Stimulated activated CD4-positive, alpha-beta T cell treated with anti-CD3 and anti-CD28 coated beads, Interleukin-4, amount 100 ng/mL, for 48 hours (primary cell): ENCODE measurements at places on chromosomes 4 and X.
A peak's percentile ranks its signal among the peaks of the same experiment; 100 is the strongest.

- DNase-seq, result no peak
Observed at GRCh38 chrX:129959493-129959832, 23.0 kb upstream of the BCORL1 start.

GRCh38 chrX:23954396-23954795, 46.6 kb downstream of the CXorf58 start:
- DNase-seq, result no peak

GRCh38 chr4:139819082-139819481, 153.5 kb downstream of the MGST2 start:
- no peak for DNase-seq

GRCh38 chrX:118974908-118975671, 672 bp downstream of the LONRF3 start:
- peak; percentile 11 for DNase-seq

GRCh38 chr4:115233600-115233999, 120.2 kb upstream of the NDST4 start:
- DNase-seq, result no peak

DNA sequence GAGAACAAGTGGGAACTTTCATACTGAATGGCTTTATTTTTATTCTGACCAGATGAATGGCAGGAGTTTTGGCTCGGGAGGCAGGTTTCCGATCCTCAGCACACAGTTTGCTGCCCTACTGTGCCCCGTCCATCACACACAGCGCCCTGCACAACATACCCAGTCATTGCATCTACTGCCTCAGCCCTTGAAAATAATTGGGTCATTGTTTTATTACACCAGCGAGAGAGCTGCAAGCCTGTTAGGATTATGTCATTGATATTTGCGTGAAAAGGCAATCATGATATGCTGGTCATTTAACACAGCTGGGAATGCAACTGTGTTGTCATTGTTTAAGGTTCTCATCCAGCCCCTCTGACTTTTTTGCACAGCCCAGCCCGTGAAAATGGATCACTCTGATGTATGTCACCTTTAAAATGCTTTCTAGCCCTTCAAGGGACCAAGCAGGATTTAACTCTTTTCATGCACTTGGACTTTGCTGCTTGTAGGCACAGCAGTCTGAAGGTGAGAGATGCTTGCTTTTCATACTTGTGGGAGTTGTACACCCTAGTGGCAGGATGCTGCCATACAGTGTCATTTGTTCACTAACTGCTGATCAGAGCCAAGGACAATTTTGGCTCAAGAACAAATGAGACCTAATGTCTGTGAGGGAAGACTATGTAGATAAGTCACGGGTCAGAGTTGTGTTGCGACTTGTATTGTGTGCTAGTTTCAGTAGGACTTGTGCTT, 62.3 kb downstream of the RTL9 start:
- no peak for DNase-seq

DNA sequence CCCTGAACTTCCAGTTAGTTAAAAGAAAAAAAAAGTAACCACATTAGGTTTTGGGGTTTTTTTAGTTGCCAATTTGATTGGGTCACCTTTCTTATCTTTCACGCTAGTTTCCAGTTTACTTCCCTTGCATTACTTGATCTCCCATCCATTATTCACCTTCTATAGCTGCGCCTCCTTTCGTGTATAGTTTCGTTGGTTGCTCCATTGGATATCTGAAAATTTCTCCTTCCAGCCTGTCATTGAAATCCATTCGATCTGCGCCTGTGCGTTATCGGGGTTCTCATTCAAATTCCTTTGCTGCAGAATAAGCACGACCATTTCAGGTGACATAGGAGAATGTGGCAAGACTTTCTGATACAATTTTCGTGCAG, 764 bp downstream of the TRAPPC11 start:
- DNase-seq, result no peak

- peak; percentile 43 for DNase-seq
Observed at GRCh38 chrX:51395810-51396728, 63.4 kb downstream of the NUDT10 start.

DNA sequence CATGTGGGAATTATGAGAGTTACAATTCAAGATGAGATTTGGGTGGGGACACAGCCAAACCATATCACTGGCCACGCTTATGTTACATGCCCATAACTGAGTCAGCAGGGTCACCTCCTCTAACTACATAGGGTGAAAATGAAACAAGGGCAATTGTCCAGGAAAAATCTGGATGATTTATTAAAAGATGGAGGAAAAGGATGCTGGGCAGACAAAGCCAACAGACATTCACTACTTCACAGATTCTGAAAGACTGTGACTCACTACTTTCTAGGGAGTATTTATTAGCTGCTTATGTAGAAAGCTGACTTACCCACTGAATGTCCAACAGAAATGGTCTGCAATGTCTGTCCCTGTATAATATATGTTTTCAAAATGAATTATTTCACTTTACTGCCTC, 72.4 kb downstream of the APBB2 start:
- no peak for DNase-seq

GRCh38 chr4:143381189-143382118, 44.8 kb downstream of the GAB1 start:
- DNase-seq, result no peak

- DNase-seq, result no peak
Observed at GRCh38 chr4:173475751-173476150, 54.3 kb downstream of the HAND2 start.

DNA sequence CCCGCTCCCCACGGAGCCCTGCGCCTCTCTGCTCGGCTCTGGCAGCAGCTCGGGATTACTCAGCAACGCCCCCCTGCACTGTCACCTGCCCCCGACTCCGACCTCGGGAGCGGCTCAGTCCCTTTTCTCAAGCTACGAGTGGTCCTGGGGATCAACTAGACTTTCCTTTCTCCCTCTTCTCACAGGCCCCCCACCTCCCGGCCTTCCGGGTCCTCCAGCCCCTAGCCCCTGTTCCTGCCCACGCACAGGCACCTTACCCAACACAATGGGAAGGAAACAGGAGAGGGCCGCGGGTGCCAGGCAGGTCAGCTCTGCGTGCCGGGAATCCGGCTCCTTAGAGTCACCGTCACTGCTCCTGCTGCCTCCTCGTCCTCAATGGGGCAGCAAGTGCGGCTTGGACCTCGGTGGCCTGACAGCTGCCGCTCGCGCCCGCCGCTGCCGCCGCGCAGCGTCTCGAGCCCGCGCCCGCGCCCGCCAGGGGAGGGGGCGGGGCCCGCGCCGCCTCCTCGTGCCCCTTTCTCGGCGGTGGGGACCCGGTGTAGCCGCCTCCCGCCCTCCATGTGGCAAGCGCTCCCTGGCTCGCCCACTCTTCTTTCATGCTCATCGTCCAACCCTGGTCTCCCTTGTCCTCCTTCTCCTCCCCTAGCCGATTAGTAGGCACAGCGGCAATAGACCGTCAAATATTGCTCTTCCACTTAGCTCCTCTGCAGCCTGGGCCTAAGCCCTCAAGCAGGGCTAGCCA, at the start of gene RAB9B:
TSS of gene RAB9B (minus strand) at position 455 of the 742 bp plus-strand sequence. CDS start 6,473 bp downstream, outside the sequence.
- peak; percentile 43 for DNase-seq

DNA sequence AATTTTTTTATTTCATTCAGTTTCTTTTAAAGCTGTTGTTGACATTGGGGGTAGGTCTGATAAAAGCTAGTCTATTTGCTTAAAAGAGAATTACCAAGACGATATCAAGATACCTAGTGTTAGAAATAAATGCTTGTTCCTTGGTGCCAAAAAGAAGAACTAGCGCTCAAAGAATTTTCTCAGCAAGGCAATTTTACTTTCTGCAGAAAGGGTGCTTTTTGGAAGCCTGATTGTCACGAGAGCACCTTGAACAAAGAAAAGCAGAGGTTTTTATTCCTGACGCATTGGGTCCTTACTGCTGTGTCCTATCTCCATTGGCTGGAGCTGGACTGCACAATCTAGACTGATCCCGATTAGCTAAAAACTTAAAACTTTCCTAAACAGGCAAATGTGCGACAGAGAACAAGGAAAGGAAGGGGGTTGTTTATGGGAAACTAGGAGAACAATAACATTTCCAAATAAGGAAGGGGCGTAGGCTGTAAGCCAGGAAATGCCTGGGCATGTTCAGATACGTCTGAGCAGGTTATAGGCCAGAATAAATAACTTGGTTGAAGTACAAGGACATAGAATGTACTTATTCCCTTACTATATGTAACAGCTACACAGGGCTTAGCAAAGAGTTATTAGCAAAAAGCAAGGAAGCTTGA, 50.3 kb upstream of the STPG2 start:
- DNase-seq, result no peak

- DNase-seq, result peak; percentile 1
Observed at GRCh38 chrX:66638591-66639500, at the start of gene EDA2R. Gene EDA2R (minus strand): TSS chrX:66639078. CDS start chrX:66616020, 23,058 bp downstream.

DNA sequence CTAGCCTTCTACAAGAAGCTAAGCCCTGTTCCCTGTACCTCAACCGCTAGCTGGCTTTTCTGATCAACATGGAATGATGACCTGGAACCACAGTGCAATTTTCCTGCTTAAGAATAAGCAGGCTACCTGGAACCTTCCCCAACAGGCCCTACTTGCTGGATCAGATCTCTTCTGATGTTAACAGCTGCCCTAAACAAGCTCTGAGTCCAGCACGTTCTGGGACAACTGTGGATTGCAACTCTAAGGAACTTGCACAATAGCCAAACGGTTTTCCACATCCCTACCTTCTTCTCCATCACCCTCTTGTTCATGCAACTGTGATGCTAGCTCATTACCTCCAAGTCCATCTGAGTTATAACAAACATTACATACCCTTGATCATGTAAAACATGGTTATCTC, 19.8 kb downstream of the ATP8A1 start:
- DNase-seq, result no peak

DNA sequence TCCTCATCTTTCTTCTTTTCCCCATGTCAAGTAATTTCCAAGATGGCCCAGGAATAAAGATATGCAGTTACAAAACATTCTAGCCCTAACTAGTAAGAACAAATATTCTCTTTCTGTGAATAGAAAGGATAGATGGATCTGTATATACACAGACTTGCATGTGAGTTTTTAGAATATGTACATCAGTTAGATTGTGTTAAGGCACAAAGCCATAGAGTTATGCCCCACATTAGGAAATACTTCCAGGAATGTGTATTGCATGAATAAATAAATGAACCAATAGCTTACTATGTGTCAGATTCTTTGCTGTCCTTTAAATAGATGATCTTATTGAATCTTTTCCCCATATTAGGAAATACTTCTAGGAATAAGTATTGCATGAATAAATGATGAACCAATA, 46.0 kb upstream of the TMPRSS11E start:
- no peak for DNase-seq

GRCh38 chrX:134683351-134684005, 25.2 kb upstream of the PLAC1 start:
- no peak for DNase-seq

- peak; percentile 18 for DNase-seq
Observed at GRCh38 chr4:76301068-76301774, 5.3 kb upstream of the STBD1 start.

GRCh38 chr4:138510053-138510452, 267.9 kb upstream of the SLC7A11 start:
- no peak for DNase-seq
